Choroid plexus epithelial cell (primary cell): ENCODE measurements at places on chromosomes 13 and 19.

GRCh38 chr13:37364956-37365355 lies 233.6 kb downstream of the POSTN start:
- no peak for DNase-seq

GRCh38 chr13:107102676-107103075 lies 534.7 kb upstream of the ARGLU1 start:
- no peak for DNase-seq

DNA sequence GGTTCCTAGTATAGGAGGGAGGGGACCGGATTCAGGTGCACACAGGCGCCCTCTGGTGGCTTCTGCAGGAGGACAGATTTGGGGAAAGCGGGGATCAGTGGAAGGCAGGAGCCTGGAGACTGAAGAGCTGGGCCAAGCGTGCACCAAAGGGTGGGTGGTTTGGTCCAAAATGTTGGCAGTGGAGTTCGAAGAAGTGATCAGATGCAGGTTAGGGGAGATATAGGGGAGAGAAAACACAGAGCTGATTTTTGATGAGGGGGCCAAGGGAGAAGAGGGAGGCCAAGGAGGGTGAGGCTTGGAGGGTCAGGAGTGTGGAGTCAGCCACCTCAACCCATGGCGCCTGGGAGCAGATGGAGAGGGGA lies 6.8 kb upstream of the CARM1 start:
- peak; percentile 82 for DNase-seq

DNA sequence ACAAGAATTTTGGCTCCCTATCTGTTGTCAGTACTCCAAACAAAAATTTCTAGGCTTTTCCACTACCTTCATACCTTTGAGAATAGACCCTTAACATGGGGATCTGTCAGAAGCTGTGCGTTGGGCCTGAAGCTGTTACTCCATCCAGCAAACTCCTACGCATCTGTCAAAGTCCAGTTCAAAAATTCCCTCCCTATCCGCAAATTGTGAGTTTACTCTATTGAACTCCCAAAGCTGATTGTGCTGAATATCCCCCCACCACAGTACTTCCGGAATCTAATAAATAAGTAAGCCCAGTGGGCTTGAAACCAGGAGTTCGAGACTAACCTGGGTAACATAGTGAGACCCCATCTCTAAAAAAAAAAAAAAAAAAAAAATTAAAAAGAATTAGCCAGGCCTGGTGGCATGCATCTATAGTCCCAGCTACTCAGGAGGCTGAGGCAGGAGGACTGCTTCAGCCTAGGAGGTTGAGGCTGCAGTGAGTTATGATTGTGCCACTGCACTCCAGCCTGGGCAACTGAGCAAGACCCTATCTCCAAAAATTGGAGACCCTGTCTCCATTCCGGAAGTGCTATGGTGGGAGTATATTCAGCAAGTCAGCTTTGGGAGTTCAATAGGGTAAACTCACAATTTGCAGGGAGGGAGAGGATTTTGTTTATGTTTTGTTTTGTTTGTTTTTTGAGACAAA lies 930 bp upstream of the FBN3 start:
- no peak for DNase-seq

DNA sequence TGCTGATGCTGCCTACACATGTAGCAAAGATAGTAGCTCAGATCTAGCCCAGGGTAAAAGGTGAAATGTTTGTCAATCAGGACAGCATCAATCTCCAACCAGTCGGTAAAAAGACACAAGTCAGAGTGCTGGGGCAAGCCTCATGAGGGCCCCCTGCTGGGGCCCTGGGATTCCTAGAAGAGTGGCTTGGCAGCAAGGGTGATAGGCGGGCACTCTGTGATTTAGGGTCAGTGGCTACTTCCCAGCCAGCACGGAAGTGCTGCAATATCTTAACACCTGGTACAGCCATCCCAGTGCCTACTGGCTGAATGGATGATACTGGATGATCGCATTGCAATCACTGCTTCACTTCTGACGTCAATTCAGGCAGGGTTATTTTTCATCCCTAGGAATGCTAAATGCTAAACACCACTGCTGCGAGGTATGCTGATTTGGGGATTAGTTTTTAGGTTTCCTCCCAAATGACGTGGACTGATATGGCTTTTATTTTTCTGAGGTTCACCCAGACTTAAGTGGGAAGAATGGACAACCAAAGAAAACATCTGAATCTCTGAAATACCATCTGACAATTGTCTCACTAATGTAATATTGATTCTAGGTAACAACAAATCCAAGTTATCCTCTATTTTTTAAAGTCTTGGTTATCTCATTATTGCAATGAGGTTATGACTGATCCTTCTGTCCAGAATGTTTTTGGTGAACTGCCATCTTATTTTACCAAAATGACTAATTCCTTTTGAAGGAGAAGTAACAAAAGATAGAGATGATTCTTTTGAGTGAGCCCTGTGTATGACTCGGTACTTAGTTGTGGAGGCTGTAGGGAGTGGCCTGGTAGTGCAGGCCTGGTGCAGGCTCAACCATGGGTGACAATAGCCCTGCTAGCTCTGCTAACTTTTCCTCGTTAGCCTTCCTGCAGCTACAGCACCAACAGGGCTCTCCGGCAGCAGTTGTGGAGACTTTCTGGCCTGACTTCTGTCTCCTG lies 432.5 kb downstream of the FGF9 start:
- no peak for DNase-seq

- no peak for DNase-seq
These were observed 24.7 kb downstream of the ZNF136 start for GRCh38 chr19:12187625-12188024.

DNA sequence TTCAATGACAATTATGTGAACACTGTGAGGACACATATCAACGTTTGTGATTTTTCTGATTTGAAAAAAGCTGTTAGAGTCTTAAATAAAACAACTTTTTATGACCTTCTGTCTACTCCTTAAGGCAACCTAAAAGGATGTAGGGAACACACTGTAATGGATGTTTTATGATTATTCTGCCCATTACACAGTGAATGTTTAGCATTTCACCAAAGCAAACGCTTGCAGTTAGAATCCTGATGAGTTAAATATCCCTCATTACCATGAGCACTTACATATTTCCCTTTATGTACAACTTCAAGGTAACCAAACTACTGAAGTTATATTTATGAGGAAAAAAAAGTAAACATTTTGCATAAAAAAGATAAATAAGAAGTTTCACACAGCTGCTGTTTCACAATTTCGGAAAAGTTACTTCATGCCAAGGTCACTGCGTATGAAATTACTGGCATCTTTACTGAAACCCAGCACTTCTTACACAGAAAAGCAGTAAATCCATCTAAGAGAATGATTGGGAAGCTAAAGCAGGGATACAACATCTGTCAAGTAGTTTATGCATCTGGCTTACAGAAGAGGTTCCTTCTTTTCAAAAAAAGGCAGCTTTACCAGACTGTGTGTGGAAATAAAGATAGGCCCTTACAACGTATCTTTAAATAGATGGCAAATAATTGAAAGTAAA lies 733.7 kb upstream of the ATXN8OS start:
- no peak for DNase-seq

- no peak for DNase-seq
These were observed 244.7 kb downstream of the DCT start for GRCh38 chr13:94234738-94235137.
